ENCODE measurements at places on chromosomes 7 and 10. TPM values are rescaled to one million over a fixed set of nuclear protein-coding genes. Genes with fewer than 3 reads are reported as not detected.

The DPYSL4 gene
- 7.6 TPM for total RNA-seq

The GAD2 gene
- 1.8 TPM for total RNA-seq

The TWIST1 gene
- total RNA-seq = 0.18 TPM

The OR9A2 gene
- total RNA-seq = not detected

The PRKG1 gene
- 8.9 TPM for total RNA-seq

The ASZ1 gene
- not detected for total RNA-seq

The MYL10 gene
- not detected for total RNA-seq

The ATP6V0A4 gene
- 0.42 TPM for total RNA-seq

- peak; percentile 47 for DNase-seq
These were observed 23.5 kb upstream of the GPR26 start for GRCh38 chr10:123642697-123643096.

GRCh38 chr7:69517985-69518704 is 80.1 kb upstream of the AUTS2 start:
- DNase-seq = peak; percentile 64

GRCh38 chr7:12638851-12639456 is 48.5 kb upstream of the ARL4A start:
- DNase-seq = no peak

DNA sequence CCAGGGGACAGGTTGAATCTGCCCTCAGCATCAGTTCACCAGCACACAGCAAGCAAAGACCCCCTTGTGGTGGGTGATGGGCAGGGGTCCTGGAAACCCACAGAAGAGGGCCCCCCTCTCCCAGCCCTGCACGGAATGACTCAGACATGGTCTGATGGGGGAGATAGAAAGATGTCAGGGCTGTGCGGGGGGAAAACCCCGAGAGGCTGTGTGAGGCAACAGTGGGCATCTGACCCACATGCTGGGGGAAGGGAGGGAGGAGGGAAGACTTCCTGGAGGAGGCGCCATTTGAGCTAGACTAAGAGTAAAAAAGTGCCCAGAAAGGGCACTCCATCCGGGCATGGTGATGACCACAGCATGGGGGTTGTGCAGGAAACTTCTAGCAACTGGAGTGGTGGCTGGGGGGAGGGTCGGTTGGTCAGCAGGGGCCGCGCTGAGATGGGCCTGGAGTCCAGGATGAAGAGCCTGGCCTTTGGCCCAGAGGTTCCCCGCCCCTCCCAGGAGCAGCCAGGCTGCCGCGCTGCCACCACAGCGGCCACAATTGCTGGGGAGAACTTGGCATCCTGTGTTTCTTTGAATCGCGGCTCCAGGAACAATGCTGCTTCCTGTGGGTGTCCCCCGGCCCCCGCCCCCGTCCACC is 2.5 kb downstream of the LFNG start:
- DNase-seq = peak; percentile 75

DNA sequence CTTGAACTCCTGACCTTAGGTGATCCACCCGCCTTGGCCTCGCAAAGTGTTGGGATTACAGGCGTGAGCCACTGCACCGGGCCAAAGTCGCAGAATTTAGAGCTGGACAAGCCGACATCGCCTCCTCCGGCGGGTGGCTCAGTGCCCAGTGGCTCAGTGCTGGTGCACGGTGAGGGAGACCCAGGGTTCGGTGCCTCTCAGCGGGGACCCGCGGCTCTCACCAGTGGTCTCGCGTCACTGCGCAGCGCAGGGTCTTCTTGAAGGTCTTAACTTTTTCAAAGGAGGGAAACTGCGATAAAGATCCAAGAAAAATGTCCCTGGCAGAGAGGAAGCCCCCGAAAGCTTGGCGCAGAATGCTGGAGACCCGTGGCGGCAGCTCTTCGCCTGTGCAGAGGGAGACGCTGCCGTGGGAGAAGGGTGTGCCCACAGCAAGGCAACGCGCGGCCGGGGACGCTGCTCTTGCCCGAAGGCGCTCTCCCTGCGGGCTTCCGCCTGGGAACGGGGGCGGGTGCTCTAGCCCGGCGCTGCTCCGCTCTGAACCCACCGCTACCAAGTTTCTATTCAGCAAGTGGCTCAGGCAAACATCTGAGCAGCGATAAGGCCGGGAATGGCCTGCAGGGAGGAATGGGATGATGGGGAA is 324.3 kb downstream of the DNAJB6 start:
- peak; percentile 72 for DNase-seq

DNA sequence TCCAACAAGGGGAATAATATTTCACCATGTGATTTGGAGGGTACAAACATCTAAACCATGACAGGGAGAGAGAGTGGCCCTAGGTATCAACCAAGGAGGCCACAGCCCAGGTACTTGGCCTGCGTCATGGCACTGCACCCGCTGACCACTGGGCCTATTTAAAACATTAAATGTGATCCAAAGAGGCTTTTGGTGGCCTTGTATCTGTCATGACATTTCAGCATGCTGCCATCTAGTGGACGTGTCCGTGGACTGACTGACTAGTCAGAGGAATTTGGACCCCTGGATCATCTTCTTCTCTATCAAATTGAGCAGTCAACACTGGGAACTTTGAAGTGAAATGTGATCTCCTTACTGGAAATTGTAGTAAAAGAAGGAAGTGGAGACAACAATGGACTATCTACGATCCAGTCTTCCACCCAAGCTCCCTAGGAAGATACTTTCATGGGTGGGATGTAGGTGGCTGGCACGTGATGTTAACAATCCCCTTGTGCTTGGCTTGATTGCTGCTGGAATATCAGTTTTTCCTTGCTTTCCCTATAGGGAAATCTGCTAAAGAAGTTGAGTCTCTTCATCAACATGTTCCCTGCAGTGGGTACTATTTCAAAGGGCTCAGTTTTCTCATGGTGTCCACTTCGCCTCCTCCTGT is 24.6 kb upstream of the ITGA8 start:
- peak; percentile 31 for DNase-seq

- peak; percentile 10 for DNase-seq
These were observed 9.0 kb downstream of the SCART1 start for GRCh38 chr10:133462512-133463305.

GRCh38 chr7:51901489-51901840 is 584.9 kb upstream of the COBL start:
- no peak for DNase-seq

- no peak for DNase-seq
These were observed 251.4 kb upstream of the ZMIZ1 start for GRCh38 chr10:78817361-78817760.

DNA sequence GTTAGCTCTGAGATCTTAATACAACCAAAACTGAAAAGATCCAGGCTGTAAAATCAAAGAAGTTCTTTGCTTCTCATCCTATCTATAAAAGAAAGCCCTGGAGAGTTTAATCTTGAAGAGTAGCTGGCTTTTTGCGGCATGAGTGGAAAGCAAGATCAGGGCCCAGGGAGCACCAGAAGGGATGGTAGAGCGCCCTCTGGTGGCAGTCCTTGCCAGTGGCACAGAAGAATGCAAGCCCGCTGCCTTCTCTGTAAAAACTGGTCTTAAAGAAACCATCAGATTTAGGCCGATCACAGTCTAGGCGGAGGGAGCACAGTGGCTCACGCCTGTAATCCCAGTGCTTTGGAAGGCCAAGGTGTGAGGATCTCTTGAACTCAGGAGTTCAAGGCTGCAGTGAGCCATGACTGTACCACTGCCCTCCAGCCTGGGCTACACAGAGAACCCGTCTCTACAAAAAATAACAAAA is 35.6 kb downstream of the CPN1 start:
- peak; percentile 65 for DNase-seq

- DNase-seq = peak; percentile 92
These were observed 126.5 kb downstream of the SLIT1 start for GRCh38 chr10:97059006-97059871.
